CD4-positive, alpha-beta T cell treated with Interleukin-6 at 100 ng/mL for 8 hours (primary cell): ENCODE measurements at places on chromosomes 7 and 10.

DNA sequence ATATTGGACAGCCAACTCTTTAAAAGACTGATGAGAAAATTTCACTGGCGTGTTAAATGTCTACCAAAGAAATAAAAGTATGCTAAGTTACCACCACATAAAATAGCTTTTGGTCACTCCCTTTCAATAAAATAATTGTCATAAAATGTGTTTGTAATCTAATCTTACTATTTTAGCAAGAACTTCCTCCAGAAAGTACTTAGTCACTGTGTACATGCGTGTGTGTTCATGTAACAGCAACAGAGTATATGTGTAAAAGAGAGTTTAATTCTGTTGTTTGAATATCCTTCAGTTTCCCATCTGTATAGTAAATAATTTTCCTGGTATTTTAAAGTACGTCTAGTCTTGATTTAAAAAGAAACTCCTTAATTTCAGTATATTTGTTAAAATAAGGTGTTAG, 35.0 kb upstream of the WASL start:
- DNase-seq: no peak

- peak; percentile 45 for DNase-seq
Observed at GRCh38 chr10:96017191-96017687, 26.1 kb upstream of the CCNJ start.

- peak; percentile 7 for DNase-seq
Observed at GRCh38 chr10:43160046-43160920, 22.0 kb downstream of the CSGALNACT2 start.

- DNase-seq: no peak
Observed at GRCh38 chr10:3592424-3592823, 192.6 kb downstream of the KLF6 start.

GRCh38 chr10:109919220-109919619, 4.1 kb downstream of the XPNPEP1 start:
- DNase-seq: no peak

DNA sequence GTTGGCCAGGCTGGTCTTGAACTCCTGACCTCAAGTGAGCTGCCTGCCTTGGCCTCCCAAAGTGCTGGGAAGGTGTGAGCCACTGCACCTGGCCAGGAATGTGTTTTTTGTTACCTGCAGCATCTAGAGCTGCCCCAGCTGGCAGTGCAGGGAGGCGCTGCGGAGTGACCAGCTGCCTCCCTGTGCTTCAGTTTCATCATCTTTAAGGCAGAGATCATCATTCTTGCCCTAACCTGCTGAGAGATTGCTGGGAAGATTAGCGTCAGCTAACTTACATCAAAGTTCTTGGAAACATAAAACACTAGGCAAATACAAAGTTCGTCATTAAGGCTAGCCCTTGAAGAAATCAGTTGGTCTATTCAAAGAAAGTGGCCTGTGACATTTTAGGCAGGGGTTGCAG, 2.3 kb downstream of the ZNF282 start:
- DNase-seq: no peak

DNA sequence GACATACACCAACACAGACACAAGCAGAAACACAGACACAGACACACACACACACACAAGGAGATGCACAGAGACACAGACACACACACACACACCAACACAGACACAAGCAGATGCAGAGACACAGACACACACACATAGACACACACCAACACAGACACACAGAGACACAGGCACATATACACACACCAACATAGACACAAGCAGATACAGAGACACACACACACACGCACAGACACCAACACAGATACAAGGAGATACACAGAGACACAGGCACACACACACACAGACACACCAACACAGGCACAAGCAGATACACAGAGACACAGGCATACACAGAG, 347.2 kb upstream of the KLF6 start:
- DNase-seq: no peak

- DNase-seq: no peak
Observed at GRCh38 chr7:111259991-111260390, 169.1 kb downstream of the LRRN3 start.

DNA sequence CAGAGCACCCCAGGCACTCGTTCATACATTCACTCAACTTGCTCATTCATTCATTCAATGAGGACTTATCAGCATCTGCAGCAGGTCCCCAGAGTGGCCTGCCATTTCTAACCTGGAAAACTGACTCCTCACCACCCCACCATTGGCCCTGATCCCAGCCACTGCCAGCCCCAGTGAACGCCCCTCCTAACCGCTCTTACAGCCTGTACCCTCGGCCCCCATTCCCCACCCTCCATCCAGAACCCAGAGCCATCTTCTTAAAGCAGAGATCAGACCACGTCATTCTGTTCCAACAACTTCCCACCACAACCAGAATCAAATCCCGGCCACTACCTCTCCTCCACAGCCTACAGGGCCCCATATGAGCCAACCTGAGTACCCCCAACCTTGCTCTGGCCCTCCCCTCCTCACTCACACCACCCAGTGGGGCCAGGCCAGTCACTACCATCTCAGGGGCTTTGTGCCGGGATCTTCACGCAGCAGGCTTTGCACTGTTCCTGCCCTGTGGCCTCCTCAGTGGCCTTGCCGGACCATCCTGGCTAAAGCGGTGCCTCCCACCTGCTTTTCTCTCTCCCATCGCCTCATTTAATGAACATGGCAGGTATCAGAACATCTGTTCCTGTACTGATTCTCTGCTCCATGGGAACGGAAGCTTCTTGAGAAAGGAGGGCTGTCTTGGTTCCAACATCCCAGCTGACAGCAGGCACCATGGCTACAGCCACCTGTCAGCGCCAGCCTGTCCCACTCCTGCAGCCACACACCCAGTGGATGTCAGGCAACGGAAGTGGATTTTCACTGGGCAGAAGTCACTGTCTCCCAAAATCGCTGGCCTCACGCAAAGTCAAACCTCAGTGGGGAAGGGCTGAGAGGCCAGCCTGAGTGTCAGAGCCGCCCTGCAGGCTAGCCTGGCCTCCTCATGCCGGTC, 45.4 kb downstream of the FAM53B start:
- DNase-seq: no peak

DNA sequence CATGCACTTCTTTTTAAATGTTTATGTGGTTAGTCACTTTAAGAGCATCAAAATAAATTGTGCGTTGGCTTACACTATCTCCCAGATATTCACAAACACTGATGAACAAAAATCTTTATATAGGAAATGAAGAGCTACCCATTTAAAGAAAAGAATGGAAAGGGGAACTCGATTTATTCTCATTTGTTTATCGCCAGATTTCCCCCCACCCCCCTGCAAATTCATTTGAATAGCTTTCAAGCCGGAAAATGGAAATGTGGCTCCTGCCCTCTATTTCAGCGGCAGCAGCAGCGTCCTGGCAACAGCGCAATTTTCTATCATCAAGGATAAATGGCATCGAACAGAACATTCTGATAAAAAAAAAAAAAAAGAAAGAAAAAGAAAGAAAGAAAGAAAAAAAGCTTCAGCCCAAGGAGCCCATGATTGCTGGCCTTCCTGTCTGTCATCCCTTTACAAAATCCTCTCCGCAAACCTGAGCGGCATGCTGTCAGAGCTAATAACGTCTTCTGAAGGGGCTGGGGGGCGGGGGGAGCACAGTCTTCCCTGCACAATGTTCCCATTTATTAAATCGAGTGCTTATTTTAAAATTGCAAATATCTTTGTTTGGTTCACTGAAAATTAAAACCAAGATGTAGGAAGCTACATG, 13.7 kb upstream of the DLX6 start:
- DNase-seq: no peak

GRCh38 chr7:138435231-138435919, 24.7 kb upstream of the TRIM24 start:
- no peak for DNase-seq

- no peak for DNase-seq
Observed at GRCh38 chr10:132417957-132418441, 21.0 kb downstream of the PWWP2B start.

- DNase-seq: no peak
Observed at GRCh38 chr7:157087646-157088045, 51.1 kb upstream of the UBE3C start.

- peak; percentile 84 for DNase-seq
Observed at GRCh38 chr7:111083413-111083812, 7.5 kb upstream of the LRRN3 start.

- DNase-seq: no peak
Observed at GRCh38 chr7:129008645-129009414, 46.1 kb downstream of the TNPO3 start.

GRCh38 chr10:15348579-15348978, 22.5 kb downstream of the FAM171A1 start:
- DNase-seq: no peak

DNA sequence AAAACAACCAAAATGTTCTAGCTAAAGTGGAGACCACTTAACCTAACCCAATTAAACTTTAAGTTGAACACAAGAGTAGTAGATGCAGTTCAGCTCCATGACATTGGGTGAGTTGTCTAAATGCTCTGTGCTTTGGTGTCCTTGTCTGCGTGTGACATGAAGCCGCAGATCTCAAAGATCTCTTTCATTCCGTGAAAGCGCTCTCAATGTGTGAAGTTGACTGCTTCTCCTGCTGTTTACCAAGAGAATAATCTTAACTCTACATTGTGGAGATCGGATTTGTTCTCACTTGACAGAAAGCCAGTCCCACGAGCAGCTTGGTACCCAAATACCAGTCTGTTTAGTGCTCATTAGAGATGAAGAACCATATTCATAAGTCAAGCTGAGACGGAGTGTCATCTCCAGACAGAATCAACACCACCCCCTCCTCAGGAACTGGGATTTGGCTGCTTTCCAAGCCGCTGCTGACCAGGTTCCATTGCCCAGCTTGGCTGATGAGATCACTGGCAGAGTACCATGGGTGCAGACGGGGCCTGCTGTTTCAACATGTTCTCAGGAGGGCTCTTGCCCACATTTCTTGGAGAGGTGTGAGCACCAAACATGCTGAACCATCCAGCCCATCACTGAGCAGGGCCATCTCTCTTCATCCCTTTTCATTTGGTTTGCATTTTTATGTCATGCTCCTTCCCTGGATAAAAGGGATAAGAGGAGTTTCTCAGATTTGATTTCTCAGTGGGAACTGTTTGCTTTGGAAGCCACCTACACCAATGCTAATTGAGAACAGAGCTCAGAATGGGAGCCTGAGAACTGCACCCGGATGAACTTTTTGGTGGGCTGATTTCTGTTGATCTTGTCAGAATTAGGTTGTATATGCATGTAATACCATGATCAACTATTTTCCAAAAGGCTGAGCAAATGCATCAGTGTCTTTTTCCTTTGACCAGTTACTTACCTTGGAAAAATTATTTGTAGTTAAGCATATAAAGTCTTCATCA, 95.8 kb upstream of the AGBL3 start:
- no peak for DNase-seq

DNA sequence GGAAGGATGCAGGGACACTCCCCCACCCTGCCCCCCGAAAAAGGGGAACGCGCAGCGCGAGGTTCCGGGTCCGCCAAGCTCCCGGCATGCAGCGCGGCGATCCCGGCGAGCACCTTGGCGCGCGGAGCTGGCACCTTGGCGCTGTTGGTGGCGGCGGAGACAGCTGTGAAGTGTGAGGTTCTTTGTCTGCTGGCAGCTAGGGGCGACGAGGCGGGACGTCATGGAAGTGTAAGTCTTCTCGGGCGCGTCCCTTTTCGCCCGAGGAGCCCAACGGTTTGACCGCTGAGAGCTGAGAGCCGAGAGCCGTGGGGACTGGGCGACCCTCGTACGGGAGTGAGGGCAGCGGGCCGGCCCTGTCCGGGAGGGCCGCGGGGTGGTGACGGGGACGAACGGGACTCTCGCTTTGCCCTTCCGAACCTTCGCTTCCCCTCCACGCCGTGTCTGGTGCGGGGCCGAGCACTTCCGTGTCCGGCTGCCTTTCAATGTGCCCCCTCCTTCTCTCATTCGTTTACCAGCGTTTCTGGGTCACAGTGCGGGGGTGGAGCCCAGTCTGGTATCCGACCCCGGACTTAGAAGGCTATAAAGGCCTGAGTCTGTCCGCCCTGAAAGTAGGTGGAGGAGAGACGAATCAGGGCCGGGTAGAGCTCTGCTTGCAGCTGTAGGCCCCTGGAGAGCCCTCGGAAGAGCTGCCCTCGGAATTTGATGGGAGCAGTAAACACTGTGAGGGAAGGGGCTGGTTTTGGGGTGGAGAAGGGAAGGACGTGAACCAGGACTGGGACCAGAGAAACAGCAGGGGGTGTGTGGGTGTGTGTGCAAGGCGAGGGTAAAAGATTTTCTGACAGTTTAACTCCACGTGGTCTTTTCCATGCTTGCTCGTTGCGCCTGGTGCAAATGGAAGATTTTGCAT, at the start of gene CRCP:
Gene CRCP (plus strand): TSS at position 105 of the 907 bp plus-strand sequence. CDS start 116 bp downstream, at position 221.
- peak; percentile 75 for DNase-seq

DNA sequence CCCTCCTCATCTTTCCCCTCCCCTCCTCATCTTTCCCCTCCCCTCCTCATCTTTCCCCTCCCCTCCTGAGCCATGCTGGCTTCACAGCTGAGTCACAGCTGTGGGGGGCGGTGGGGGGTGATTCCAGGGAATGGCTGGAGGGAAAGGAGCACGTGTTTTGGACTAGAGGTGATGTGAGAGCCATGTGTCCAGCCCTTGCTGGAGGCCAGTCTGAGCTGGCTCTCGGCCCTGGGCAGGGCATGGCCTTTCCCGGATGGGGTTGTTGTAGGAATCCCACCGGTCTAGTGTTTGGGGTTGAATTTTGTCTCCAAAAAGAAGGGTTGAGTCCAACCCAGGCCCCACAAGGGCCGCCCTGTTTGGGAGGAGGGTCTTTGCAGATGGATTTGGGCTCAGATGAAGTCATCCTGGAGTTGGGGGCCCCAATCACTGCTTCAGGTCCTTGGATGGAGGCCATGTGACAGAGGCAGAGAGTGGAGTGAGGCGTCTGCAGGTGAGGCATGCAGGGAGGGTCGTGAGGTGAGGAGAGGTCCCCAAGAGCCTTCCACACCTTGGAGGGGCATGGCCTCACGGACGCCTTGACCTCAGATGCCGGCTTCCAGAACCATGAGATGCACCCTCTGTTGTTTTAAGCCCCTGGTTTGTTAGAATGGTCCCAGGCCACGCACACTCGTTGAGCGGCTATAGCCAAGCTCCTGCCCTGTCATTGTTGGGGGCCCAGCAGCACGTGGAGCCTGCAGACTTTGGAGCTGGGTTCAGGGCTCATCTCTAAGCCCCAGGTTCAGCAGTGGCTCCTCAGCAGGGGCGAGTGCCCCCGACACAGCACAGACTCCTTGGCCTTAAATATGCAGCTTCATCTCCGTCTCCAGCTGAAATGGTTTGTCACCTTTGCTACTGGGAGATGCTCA, 101.6 kb downstream of the DNAJB6 start:
- DNase-seq: no peak

DNA sequence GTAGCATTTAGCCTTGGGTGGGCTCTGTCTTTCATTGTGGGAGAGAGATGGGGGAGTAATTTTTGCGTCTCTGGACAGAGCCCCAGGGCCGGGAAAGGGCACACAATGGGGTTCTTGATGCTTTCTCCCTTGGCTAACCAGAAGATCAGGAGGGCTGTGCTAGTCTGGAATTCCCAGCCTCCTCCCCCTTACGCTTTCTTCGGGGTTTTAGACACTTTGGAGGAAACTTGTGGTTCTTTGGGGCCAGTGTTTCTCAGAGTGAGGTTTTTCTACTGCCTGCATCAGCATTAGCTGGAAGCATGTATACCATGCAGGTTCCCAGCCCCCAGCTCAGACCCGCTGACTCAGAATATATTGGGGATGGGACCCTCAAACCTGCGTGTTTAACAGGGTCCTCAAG, 7.0 kb downstream of the NEURL1 start:
- no peak for DNase-seq

- DNase-seq: no peak
Observed at GRCh38 chr7:52017802-52018679, 701.4 kb upstream of the COBL start.
